ENCODE measurements at places on chromosomes 13 and 19. TPM values are rescaled to one million over a fixed set of nuclear protein-coding genes. Genes with fewer than 3 reads are reported as not detected.

The SSC5D gene
- total RNA-seq, result 1.2 TPM

The DHDH gene
- total RNA-seq, result 0.69 TPM

GRCh38 chr13:101149735-101150384, 266.4 kb downstream of the NALCN start:
- peak; percentile 62 for DNase-seq

DNA sequence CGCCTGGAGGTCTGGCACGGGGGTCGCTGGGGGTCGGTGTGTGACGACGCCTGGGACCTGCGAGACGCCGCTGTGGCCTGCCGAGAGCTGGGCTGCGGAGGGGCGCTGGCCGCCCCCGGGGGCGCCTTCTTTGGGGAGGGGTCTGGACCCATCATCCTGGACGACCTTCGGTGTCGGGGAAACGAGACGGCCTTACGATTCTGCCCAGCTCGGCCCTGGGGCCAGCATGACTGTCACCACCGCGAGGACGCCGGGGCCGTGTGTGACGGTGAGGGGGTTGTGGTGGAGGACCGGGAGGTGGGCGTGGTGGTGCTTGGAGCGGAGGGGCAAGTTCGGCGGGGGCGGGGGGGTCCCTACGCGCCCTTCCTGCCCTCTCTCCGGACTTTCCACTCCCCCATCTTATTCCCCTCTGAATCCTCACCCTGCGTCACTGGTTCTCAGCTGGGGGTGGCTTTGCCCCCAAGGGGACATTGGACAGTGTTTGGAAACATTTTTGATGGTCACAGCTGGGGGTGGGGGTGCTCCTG, 5.5 kb downstream of the SSC5D start:
- DNase-seq, result no peak

- no peak for DNase-seq
Observed at GRCh38 chr19:19578252-19578651, 40.2 kb downstream of the CILP2 start.

- no peak for DNase-seq
Observed at GRCh38 chr13:108525827-108526226, 103.6 kb upstream of the MYO16 start.

All from GM23338 (cell line).